ENCODE measurements at places on chromosomes 2 and 18. TPM values are rescaled to one million over a fixed set of nuclear protein-coding genes. Genes with fewer than 3 reads are reported as not detected.

- no peaks in the 10 kb centered on the region for H3K4me1 ChIP-seq
- H3K27me3 ChIP-seq, result no peaks in the 10 kb centered on the region
- no peak overlapping the region for H3K27ac ChIP-seq
- H3K36me3 ChIP-seq, result no peaks in the 10 kb centered on the region
Measured at GRCh38 chr18:6328621-6329010, 86.1 kb downstream of the L3MBTL4 start.

GRCh38 chr2:206721256-206721920, 3.2 kb upstream of the DYTN start:
- H3K4me3 ChIP-seq, result no peak overlapping the region
- no peak overlapping the region for H3K27ac ChIP-seq
- H3K27me3 ChIP-seq, result no peaks in the 10 kb centered on the region
- no peak for DNase-seq

TNFAIP6 gene
- total RNA-seq, result not detected

GCA gene
- total RNA-seq, result 11.9 TPM
